Foreskin keratinocyte (primary cell): ENCODE measurements at places on chromosomes 6 and 20. TPM values are rescaled to one million over a fixed set of nuclear protein-coding genes. Genes with fewer than 3 reads are reported as not detected.
A peak's percentile ranks its signal among the peaks of the same experiment; 100 is the strongest.

- DNase-seq = no peak
Measured at GRCh38 chr6:68634726-68635411, at the start of gene ADGRB3. Gene ADGRB3 (plus strand): TSS chr6:68635282. CDS start chr6:68638676, 3,394 bp downstream.

GRCh38 chr6:133837801-133838349 lies 51.0 kb upstream of the TCF21 start:
- DNase-seq = peak; percentile 40

- DNase-seq = no peak
Measured at GRCh38 chr20:603116-603640, 6.9 kb downstream of the TCF15 start.

- no peak for DNase-seq
Measured at GRCh38 chr6:135379647-135380046, 117.9 kb downstream of the AHI1 start.

DEFB110 gene
- not detected in 2 replicates for total RNA-seq

- DNase-seq = no peak
Measured at GRCh38 chr6:15242937-15243614, 2.8 kb upstream of the JARID2 start.

GRCh38 chr6:75512591-75512990 lies 19.0 kb upstream of the FILIP1 start:
- no peak for DNase-seq

- DNase-seq = no peak
Measured at GRCh38 chr20:37845241-37845681, 57.7 kb upstream of the VSTM2L start.

- DNase-seq = no peak
Measured at GRCh38 chr6:74574794-74575193, 631.1 kb downstream of the COL12A1 start.

MTFR2 gene
- total RNA-seq = 8.1 and 11.3 TPM in 2 replicates

RWDD2A gene
- 1.1 TPM in 2 replicates for total RNA-seq

ANGPT4 gene
- total RNA-seq = not detected in 2 replicates

- DNase-seq = no peak
Measured at GRCh38 chr6:100554228-100554627, 89.5 kb upstream of the SIM1 start.

DNA sequence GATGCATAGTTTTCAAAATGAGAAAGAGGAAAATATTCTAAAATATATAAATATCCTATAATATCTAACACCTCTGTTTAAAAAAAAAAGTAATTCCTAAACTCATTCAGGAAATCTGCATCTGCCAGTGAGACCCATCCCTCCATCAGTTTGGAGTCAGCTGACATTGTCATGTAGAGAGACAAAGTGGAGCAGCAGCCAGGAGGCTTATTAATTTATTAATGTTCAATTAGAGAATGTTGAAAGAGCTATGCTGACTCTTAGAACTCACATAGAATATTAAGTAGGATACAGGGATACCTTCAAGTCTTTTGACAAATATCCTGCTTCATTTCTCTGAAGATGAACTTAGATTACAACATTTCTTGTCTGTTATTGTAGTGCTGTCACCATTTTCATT lies 12.8 kb upstream of the PERP start:
- DNase-seq = no peak

ULBP3 gene
- 5.6 and 7.0 TPM in 2 replicates for total RNA-seq

DNA sequence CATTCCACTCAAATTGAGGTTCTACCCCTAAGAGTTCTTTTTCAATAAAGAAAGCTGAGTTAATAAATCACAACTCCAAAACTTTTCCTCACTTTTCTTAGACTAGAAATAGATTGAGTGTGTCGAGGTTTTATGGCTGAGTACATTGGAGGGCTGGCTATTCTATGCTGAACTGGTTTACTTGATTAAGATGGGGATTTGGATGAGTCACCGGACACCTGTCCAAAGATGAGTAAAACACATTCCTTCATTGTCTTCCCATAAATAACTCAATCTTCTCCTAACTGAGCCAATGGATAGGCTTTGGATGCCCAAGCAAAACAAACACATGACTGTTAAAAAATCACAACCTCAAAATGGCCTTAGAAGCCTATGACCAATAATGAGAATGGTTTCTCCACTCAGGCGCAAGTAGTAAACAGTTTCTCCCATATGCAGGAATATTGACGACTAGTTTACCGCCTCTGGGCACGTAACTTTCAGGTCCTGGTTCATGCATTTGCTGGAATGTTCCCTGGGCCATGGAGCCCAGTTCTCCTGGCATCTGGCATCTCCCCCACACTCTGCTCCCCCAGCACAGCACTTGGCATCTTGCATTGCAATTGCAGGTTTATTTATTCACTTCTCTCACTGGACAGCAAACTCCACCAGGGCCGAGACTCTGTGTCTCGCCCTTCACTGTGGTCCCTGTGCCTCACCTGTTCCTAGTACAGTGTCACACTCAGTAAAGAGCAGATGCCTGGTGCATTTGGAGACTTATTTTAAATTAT lies 43.9 kb downstream of the BCAS1 start:
- DNase-seq = peak; percentile 4

- DNase-seq = no peak
Measured at GRCh38 chr6:162493917-162494316, 233.6 kb downstream of the PRKN start.

DNA sequence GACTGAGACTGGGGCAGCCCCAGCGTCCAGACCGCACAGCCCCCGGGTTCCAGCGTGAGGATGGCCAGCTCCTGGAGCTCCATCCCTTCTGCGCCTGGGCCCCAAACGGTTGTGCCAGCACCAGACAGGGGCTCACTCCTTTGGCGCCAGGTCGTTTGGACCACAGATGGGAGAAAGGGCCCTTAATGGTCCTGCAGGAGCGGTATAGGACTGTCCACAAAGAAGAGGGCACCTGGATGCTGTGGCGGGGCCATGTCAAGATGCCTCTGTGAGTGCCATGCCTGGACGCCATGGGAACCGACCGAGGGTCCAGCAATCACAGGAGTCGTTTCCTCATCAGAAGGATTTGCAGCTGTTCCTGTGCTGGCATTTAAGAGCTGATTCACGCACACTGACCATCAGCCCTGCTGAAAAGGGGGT lies 82.7 kb downstream of the DLL1 start:
- DNase-seq = no peak

PHF3 gene
- 31.6 and 34.2 TPM in 2 replicates for total RNA-seq
